ENCODE measurements at places on chromosomes 3 and 15.

DNA sequence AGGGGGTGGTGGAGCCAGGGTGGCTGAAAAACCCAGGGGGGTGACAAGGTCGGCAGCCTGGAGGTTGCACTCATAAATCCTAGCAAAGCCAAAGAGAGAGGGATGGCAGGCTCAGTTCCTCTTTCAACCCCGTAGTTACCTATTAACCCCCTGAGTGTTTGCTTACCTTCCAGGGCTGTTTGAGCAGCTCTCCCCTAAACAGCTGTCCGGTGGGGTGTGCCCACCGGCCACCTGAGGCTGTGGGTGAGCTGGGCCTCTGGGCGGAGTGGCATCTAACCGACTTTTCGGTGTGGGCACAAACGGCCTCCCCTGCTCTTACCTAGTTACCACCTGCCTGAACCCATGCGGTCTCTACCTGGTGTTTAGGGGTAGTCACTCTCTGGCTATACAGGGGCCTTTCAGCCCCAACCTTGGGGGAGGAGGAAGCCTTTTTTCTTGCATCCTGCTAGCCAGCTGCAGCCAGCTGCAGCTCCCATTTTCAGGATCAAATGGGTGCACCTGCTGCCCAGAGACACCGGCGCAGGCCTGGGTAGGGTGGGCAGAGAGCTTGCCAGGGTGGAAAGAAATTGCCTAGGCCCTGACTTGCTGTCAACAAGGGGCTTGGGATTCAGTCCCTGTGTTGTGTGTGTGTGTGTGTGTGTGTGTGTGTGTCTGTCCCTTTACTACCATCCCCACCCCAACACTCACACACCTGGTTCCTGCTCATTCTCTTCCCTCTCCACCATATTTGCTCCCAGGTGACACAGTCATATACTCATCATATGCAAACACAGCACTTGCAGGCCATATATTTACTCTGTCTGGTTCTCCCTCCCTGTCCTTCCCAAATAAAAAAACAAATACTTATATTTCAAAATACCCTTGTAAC lies 3.7 kb downstream of the DLL4 start:
- DNase-seq = no peak

DNA sequence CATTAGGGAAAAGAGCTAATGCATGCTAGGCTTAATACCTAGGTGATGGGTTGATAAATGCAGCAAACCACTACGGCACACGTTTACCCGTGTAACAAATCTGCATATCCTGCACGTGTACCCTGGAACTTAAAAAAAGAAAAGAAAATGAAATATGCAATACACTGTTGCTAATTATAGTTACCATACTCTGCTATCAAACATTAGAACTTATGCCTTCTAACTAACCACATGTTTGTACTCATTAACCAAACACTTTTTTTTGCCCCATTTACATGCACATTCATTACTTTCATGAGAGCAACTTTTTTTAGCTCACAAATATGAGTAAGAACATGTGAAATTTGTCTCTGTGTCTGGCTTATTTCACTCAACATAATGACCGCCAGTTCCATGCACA lies 253.1 kb downstream of the CGGBP1 start:
- DNase-seq = no peak

DNA sequence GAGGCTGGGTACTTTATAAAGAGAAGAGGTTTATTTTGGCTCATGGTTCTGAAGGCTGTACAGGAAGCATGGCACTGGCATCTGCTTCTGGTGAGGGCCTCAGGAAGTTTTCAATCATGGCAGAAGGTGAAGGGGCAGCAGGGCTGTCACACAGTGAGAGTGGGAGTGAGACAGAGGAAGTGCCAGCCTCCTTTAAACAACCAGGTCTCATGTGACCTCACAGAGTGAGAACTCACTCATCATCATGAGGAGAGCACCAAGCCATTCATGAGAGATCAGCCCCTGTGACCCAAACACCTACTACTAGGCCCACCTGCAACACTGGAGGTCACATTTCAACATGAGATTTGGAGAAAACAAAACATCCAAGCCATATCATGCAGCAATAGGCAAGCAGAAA lies 9.3 kb upstream of the RFTN1 start:
- DNase-seq = peak; percentile 43

DNA sequence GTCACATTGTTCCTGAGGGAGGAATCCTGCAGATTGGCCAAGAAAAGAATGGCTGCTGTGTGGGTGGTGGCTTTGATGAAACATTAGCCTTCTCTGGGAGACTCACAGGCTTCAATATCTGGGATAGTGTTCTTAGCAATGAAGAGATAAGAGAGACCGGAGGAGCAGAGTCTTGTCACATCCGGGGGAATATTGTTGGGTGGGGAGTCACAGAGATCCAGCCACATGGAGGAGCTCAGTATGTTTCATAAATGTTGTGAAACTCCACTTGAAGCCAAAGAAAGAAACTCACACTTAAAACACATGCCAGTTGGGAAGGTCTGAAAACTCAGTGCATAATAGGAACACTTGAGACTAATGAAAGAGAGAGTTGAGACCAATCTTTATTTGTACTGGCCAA lies 6.1 kb downstream of the PTX3 start:
- DNase-seq = no peak

DNA sequence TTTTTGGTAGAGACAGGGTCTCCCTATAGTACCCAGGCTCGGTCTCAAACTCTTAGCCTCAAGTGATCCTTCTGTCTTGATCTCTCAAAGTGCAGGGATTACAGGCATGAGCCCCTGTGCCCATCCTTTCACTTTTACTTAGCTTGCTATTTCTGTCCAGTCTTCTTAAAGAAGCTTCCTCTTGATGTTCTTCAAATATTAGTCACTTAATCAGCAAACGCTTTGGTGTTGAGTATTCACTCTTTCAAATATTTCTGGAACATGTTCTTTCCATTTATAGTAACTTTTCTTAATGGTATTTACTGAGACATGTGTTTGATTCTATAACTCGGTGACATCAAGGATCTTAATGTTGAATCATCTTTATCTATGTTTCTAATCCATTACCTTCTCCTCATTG lies 122.1 kb downstream of the CNTN6 start:
- DNase-seq = no peak

- DNase-seq = no peak
Measured at GRCh38 chr3:40793730-40794129, 269.0 kb downstream of the ZNF621 start.

- no peak for DNase-seq
Measured at GRCh38 chr3:7651274-7651673, 790.4 kb downstream of the GRM7 start.
